Esophagus squamous epithelium (tissue), 5 donors: ENCODE measurements at places on chromosomes 5 and 9. TPM values are rescaled to one million over a fixed set of nuclear protein-coding genes. Genes with fewer than 3 reads are reported as not detected.

Gene STK32A
- 0.26 TPM for total RNA-seq

DNA sequence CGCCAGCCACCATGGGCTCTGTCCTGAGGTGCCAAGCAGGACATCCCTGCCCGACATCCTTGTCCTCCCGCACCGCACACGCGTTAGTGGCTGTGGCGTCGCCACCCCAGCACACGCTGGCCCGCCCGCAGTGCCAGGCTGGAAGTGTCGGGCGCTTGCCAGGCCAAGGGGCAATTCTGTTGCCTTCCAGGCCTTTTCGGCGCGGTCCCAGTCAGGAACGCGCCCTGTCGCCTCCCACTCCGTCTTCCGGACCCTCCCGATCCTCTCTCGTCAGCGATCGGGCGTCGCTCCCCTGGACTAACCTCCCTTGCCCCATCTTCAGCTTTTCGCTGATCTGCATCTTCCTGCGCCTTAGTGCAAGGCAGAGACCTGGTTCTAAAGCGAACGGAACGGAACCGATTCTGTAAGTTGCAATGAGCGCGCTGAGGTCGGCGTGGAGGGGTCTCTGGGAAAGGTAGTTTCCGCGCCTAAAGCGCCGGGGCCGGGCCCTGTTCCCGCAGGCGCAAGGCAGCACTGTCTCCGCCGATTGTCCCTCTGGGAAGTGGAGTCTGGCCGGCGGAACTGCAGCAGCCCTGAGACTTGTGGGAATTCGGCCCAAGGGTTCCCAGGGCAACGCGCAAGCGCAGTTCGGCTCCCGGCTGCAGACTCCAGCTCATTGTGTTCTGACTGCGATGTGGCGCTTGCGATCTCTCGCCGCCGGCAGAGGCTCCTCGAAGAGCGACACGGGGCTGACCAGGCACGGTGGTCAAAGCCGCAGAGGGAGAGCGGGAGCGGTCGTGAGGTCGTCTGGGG lies at the start of gene ZNF454:
TSS of gene ZNF454 (plus strand) at position 630 of the 792 bp plus-strand sequence. CDS start 1,594 bp downstream, outside the sequence.
- no peaks in the 10 kb centered on the region for H3K27me3 ChIP-seq
- no peaks in the 10 kb centered on the region for H3K4me1 ChIP-seq
- peak within 1 kb of the TSS; percentile 49 for H3K27ac ChIP-seq
- peak; percentile 2 for DNase-seq
- peak within 1 kb of the TSS; percentile 74 for H3K4me3 ChIP-seq

DNA sequence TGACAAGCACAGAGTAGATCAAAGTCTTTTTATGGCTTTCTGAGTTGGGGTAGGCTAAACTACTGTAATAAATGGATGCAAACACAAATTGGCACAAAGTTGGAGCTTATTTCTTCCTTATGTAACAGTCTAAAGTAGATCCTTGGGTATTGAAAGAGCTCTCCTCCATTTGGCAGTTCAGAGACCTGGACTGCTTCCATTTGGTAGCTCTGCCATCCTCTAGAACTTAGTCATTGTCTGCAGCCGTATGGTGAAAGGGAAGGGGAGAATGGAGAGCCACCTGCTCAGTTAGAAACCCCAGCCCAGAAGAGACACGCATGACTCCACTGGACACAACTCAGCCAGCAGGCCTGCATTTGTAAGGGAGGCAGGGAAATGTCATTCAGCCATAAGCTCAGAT lies 345.0 kb downstream of the DMAC1 start:
- no peaks in the 10 kb centered on the region for H3K36me3 ChIP-seq
- H3K4me3 ChIP-seq, result no peak overlapping the region
- H3K4me1 ChIP-seq, result no peaks in the 10 kb centered on the region
- no peaks in the 10 kb centered on the region for H3K27me3 ChIP-seq
- H3K27ac ChIP-seq, result no peak overlapping the region
- no peak for DNase-seq

DNA sequence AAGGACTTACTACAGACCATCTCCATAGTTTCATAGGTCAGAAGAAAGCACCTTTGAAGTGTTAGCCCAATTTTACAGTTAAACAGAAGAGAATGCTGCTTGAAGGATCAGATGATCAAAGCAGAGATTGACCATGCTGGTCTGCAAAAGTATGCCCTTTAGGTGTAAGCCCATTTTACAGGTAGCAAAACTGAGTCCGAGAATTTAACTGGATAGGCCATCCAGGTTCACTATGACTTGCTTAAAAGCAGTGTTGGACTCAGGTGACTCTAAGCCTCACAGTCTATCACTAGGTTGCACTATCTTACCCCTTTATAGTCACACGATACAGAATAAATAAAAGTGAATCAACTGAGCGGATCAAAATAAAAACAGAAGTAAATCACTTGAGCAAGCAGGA lies 212.7 kb downstream of the DCP2 start:
- H3K36me3 ChIP-seq, result no peaks in the 10 kb centered on the region
- no peak overlapping the region for H3K27ac ChIP-seq
- no peaks in the 10 kb centered on the region for H3K27me3 ChIP-seq

DNA sequence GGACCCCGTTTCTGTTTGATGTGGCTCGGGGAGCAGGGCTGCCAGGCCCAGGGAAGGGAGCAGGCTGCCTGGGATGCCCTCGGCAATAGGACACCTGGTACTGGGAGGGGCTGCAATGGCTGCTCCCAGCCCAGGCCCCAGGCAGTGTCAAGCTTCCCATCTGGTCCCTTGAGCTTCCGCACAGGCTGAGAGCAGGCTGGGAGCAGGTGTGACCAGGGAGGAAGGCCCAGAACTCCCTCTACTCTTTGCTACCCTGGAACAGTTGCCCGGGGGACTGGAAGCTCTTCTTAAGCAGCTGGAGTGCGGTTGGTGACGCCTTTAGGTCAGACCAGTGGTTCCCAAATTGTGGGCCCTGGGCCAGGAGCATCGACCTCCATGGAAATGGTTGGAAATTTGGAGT lies 186.9 kb downstream of the GADD45G start:
- no peak overlapping the region for H3K4me3 ChIP-seq
- H3K27ac ChIP-seq, result no peak overlapping the region
- H3K27me3 ChIP-seq, result no peaks in the 10 kb centered on the region
- no peaks in the 10 kb centered on the region for H3K4me1 ChIP-seq
